HFFc6 (cell line): ENCODE measurements at places on chromosomes 7 and 10.
A peak's percentile ranks its signal among the peaks of the same experiment; 100 is the strongest.

DNA sequence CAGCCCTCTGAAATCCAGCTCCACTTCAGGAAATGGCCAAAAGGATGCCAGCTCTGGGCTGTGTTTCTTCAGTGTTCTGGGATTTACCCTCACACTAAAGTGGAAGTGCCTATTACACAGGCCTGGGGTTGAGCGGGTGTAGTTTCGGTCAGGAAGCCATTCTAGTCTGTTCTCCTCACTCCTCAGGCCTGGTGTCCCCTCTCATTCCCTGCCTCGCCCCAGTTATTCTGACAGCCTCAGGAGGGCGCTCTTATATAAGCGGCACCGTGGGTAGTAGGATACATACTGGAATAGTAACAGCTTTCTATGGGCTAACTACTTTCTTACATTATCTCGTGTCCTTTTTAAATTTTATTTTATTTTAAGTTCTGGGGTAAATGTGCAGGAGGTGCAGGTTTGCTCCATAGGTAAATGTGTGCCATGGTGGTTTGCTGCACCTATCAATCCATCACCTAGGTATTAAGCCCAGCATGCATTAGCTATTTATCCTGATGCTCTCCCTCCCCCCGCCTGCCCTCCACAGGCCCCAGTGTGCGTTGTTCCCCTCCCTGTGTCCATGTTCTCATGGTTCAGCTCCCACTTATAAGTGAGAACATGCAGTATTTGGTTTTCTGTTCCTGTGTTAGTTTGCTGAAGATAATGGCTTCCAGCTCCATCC is 12.2 kb upstream of the LGI1 start:
- H3K36me3 ChIP-seq, result no peaks in the 10 kb centered on the region
- H3K27me3 ChIP-seq, result no peaks in the 10 kb centered on the region; the same call in 1 of the 2 replicates
- DNase-seq, result peak; percentile 30
- H3K4me3 ChIP-seq, result no peak overlapping the region

DNA sequence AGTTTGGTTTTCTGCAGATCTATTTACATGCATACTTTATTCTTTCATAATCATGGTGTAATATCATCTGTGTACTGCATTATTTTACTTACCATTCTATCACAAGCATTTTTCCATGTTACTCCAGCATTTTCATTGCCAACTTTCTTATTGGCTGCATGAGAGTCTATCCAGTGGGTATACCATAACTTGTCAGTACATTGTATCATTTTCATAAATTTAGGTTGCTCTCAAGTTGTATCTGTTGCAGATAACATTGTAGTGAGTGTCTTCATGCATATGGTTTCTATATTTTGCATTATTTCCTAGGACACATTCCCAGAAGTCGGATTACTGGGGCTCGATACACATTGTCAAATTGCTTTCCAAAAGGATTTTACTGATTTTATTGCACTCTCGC is 87.2 kb upstream of the INSYN2A start:
- H3K36me3 ChIP-seq, result peaks cover 31% of the 10 kb centered on the region
- peaks cover 3% of the 10 kb centered on the region; the same call in 1 of the 2 replicates for H3K27me3 ChIP-seq
- no peak overlapping the region for H3K4me3 ChIP-seq
- no peak overlapping the region for H3K27ac ChIP-seq
- H3K4me1 ChIP-seq, result peaks cover under 1% of the 10 kb centered on the region; the same call in 1 of the 2 replicates

DNA sequence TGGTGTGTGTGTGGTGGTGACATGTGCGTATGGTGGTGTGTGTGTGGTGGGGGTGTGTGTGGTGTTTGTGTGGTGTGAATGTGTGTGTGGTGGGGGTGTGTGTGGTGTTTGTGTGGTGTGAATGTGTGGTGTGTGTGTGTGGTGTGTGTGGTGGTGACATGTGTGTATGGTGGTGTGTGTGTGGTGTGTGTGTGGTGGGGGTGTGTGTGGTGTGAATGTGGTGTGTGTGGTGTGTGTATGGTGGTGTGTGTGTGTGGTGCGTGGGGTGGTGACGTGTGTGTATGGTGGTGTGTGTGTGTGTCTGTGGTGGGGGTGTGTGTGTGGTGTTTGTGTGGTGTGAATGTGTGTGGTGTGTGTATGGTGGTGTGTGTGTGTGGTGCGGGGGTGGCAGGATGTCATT is 453.1 kb downstream of the DNAJB6 start:
- H3K4me3 ChIP-seq, result no peak overlapping the region
- no peak for DNase-seq
- no peak overlapping the region for H3K27ac ChIP-seq
- no peaks in the 10 kb centered on the region for H3K4me1 ChIP-seq
- H3K36me3 ChIP-seq, result peaks cover 12% of the 10 kb centered on the region; the same call in 1 of the 2 replicates

DNA sequence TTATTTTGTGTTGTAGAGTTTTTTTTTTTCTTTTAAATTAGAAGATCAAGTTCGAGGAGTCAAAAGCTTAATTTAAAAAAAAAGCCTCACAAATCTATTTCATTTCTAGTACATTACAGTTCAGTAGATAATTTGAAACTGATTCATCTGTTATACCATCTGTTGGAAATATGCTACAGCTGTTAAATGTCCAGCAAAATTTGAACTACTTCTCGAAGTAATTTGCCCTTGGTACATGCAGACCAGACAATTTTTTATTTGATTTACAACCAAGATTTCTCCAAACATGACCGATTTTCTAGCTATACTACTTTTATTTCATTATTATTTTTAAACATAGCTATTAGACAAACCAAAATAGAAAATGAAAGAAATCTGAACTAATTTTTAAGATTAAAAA is 647.9 kb downstream of the CNTNAP2 start:
- DNase-seq, result no peak
- no peak overlapping the region for H3K4me3 ChIP-seq
- H3K27me3 ChIP-seq, result no peaks in the 10 kb centered on the region

DNA sequence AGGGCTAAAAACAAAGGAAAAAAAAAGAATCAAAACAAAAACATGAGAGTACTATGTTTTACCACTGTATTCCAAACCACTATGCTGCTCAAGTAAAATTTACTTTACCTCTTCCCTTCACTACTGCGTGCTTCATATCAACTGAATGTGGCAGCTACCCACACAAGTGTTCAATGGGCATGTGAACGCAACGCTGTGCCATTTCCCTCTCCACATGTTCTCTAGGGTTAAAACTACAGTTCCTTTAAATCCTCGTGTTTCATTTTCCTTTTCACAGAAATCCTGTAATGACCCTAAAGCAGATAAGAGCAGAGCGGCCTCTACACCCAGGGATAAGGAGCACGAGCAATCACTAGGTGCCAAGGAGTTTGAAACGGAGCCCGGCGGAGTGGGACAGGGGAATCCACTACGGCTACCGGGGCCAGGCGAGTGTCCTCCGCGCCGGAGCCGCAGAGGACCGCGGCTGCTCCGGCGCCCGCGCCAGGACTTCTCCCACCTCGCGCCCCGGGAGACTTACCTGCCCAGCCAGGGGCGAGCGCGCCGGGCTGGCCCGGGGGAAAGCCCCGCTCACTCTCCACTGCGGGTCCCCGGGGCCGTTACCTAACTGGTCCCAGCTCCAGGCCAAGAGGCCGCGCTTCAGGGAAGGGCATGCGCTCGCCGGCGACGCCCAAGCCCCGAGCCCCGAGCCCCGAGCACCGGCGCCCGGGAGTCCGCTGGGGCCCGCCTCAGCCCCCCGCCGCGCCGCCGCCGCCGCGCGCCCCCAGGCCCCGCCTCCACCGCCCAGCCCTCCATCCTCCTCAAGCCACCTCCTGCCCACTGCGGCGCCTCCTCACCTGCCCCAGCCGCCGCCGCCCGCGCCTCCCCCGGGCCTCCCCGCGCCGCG is 711 bp downstream of the NAMPT start:
- 0 out of 2 replicates have a peak, but pooled peaks cover 5% of the 10 kb centered on the region for H3K36me3 ChIP-seq
- H3K27me3 ChIP-seq, result peaks cover 3% of the 10 kb centered on the region
- peak overlapping the region; percentile 90 for H3K27ac ChIP-seq

GRCh38 chr10:101602761-101603398 is 14.8 kb downstream of the DPCD start:
- H3K4me3 ChIP-seq, result no peak overlapping the region
- DNase-seq, result peak; percentile 82
- peaks cover 3% of the 10 kb centered on the region for H3K27me3 ChIP-seq
